NCI-H774 (cell line): ENCODE measurements at places on chromosomes 3 and 15.

DNA sequence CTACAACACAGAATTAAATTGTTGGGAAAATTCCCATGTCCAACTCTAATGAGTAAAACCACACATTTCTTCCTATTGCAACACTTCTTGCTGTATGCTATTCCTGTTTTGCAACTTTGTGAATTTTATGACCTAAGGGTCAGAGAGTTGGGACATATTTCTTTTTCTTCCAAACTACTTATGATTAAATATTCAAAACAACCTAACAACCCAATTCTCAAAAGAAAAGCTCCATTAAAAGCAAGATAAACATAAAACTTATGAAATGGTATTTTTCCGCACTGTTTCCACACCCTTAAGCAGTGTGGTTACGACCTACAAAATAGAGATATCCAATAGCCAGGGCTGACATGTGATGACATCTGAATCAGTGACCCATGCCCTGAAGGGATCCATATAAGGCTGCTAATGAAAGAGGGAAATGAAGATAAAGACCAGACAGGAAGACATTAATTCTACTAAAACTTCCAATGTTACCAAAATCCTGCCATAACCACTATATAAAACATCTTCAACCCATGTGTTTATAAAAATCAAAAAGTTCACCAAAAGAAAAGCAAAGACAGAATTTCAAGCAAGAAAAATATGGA is 45.6 kb downstream of the DMXL2 start:
- DNase-seq, result no peak

GRCh38 chr3:105516972-105517371 is 150.3 kb downstream of the ALCAM start:
- DNase-seq, result no peak

DNA sequence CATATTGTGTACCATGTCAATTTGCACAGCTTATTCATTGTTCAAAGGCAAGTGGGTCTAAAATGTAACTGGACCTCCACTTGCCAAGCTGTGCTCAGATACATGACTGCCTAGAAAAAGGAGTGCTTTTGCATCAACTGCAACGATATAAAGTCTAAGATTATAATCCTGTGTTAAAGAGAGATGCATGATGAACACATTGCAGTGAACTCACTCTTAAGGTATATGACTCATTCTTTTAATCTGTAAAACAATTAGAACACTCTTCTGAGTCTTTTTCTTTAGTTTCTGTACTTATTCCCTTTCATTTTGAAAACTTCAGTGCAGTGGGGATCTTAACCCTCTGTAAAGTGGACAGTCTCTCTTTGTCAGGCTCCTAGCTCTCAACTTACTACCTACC is 982.8 kb downstream of the ROBO1 start:
- no peak for DNase-seq

DNA sequence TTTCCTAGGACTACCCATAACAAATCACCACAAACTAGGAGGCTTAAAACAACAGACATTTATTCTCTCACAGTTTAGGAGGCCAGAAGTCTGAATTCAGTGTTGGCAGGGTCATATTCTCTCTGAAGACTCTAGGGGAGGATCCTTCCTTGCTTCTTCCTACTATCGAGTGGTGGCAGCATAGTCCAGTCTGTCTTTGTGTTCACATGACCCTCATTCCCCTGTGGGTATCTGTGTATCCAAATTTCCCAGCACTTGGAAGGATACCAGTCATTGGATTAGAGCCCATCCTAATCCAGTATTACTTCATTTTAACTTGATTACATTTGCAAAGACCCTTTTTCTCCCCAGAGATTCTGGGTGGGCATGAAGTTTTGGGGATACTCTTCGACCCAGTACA is 63.8 kb downstream of the GMPS start:
- no peak for DNase-seq

DNA sequence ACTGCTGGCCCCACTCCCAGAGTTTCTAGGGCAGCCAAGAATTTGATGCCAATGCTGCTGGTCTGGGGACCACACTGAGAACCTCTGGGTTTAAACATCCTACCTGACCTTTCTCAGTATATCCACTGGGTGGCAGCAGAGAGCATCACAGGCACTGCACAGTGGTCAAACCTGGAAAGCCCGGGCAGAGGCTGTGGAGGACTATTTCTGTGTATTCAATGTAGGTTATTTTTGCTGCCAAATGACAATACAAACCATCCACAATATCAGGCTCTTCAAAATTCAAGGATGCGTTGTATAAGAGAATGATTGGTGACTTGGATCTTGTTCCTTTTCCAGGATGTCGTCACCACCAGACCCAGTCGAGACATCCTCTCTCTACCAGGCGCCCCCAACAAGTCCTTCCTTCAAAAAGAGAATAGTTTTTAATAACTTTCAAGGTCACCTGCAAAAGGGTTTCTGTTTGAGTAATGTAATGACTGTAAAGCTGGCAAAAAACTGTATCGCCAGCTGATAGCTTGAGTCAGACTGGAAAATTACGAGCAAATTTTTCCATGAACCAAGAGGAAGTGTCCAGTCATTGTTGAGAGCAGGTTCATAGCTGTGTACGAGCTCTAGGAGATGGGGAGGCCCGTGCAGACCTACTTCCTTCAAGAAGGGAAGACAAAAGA is 30.5 kb upstream of the MYZAP start:
- peak; percentile 8 for DNase-seq

- DNase-seq, result no peak
These were observed 72.2 kb downstream of the DZIP3 start for GRCh38 chr3:108661699-108662098.

DNA sequence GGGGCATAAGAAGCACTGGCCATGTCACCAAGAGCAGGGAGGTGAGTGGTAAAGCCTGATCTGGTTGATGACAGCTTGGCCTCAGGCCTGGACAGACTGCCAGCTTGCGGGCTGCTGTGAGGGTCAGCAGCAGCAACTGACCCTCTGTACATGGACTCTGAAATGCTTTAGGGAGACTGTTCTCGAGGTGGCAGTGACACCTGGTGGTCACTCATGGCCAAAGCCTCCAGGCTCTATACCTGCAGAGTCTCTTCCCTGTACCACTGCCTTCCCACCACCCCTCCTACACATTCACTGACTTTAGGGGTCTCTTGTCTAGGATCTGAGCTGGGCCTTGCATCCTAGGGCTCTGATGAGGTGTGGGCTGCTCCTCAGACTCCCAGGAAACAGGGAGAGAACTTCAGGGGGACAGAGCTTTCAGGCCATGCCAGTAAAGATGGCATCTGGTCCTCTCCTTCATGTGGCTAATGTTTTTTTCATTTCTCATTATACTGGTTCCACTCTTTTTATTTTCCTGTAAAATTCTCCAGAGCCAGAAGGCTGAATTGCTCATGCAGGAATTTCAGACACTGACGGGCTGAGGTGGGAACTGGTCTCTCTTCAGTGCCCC is 17.2 kb upstream of the TIMP4 start:
- DNase-seq, result no peak

GRCh38 chr3:161890147-161890625 is 393.6 kb downstream of the OTOL1 start:
- no peak for DNase-seq

GRCh38 chr15:69972436-69972835 is 125.3 kb downstream of the TLE3 start:
- DNase-seq, result no peak

- no peak for DNase-seq
These were observed 3.2 kb upstream of the PLSCR2 start for GRCh38 chr3:146472611-146473010.

- no peak for DNase-seq
These were observed 416.0 kb upstream of the TMCO5A start for GRCh38 chr15:37518436-37518835.

DNA sequence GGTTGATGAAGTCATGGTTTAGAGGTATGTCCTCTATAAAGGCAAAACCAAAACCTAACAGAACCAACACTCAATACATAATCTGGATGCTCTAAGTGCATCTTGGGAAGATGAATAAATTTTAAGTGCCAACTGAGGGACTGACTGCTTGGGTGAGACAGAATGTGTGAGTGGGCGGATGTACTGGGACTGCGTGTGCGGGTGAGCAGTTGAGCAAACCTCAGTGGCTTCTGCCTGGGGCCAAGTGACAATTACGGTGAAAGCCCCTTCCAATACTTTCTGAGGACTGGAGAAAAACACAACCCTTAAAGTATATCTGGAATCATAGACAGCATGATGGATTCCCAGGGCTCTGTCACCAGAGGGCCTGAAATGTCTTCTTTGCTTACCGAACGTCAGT is 80.1 kb upstream of the FEZF2 start:
- DNase-seq, result no peak

GRCh38 chr15:60720493-60721256 is 241.7 kb upstream of the ICE2 start:
- DNase-seq, result no peak

DNA sequence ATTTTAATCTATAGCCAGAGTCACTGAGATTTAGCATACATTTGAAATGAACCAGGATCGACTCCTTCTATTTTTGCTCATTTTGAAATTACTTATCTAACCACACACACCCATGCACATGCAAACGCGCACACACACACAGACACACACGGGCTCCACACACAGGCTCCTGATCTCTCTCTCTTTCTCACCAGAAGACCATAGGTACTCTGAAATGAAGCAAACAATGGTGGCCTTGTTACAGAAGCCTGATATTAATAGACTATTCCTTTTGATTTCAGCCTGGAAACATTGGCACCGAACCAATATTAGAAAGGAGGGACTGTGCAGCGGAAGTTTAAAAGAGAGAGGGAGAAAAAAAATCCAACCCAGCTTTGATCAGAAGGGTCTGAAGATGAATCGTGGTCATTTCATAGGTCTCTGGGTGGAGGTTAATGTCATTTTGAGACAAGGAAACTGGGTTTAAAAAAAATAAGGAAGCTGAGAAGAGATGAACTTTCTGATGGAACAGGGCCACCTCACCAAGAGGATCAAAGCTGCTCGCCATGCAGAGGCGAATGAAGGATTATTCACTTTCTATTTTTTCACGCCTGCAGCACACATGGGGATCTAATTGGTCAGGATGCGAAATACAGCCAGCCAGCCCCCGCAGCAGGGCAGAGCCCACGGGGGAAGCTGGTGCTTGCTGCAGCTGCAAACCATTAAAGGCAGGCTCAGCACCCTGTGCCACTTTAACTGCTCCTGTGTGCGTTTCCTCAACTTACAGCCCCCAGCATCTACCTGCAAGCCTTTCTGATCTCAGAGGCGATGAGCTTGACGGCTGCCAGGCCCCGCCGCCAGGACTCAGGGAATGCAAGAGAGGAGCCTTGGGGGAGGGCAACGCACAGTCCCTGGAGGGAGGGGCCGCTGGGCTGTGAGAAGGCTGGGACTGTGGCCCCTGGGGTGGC is 88.8 kb downstream of the HES1 start:
- DNase-seq, result no peak

DNA sequence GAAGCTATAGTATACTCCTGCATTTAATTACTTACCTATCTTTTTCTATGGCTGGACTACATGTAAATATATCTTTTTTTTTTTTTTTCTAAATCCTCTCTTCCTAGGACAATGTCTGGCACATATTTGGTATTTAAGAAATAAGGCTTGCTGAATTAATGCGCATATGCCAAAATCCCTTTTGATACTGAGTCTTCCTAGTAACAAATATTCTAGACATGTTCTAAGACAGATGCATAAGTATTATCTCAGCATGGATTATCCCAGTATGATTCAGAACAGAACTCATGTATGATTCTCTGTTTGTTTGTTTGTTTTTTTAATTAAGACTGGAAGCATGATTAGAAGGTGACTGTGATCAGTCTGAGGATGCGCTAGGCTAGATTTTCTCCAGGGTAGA is 249.8 kb upstream of the ZNF717 start:
- DNase-seq, result no peak

DNA sequence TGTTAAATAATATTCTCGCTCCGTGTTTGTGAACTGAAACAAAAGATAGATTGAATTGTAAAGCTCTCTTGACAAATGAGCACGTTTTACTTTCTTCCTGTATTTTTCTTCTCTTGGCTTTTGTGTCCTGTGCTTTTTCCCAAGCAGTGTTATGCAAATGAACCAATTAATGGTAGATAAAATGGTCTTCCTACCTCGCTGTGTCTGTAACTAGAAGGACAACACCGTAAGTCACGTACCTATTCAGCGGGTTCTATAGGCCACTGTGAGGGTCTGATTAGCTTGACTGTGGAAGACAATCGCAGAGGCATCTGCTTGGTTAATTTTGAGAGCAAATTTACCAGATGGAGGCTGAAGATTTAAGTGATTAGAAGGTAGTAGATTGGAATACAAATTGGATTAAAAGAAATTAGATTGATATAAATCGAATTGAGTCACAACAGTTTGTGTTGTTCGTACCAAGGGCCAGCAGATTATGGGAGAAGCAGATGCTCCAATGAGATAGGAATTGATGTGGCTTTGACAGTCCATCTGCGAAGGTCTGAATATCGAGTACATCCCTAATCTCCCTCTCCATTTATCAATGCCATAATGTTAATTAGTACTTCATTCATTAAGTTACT is 40.2 kb downstream of the ROBO2 start:
- no peak for DNase-seq

- no peak for DNase-seq
These were observed 108.1 kb upstream of the SELENOK start for GRCh38 chr3:53999725-54000124.

GRCh38 chr3:133573629-133574194 is at the start of gene CDV3:
TSS of gene CDV3 (plus strand) at chr3:133573686. CDS start at chr3:133574045, 359 bp downstream.
- no peak for DNase-seq

DNA sequence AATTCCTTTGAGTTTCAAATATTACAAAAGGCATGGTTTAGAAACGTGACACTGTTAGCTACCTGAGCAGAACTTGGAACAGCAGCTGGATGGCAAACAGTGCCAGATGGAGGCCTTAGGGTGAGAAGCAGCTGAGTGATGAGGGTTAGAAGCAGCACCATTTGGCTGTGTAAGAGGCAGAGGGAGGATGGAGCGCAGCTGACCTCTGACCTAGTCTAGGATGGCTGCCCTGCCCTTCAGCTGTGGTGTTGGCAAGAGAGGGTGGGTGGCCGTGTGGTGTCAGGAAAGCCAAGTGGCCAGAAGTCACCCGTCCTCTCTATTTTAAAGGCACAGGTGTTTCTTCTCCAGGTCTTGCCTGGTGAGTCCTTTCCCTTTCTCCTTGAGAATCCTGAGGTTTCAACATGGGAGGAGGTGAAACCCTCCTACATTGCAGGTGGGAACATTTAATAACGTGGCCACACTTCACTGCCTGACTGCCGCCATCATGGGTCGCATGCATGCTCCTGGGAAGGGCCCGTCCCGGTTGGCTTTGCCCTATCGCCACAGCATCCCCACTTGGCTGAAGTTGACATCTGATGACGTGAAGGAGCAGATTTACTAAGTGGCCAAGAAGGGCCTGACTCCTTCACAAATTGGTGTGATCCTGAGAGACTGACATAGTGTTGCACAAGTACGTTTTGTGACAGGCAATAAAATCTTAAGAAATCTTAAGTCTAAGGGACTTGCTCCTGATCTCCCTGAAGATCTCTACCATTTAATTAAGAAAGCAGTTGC is 17.6 kb downstream of the BCL2L10 start:
- no peak for DNase-seq

- DNase-seq, result no peak
These were observed 300.6 kb downstream of the TBL1XR1 start for GRCh38 chr3:176896640-176897039.

- no peak for DNase-seq
These were observed 3.0 kb downstream of the ROBO2 start for GRCh38 chr3:77042882-77043281.
